ENCODE measurements at places on chromosomes 6 and 20.

GRCh38 chr20:6525447-6526303 lies 241.8 kb upstream of the BMP2 start:
- DNase-seq, result no peak

DNA sequence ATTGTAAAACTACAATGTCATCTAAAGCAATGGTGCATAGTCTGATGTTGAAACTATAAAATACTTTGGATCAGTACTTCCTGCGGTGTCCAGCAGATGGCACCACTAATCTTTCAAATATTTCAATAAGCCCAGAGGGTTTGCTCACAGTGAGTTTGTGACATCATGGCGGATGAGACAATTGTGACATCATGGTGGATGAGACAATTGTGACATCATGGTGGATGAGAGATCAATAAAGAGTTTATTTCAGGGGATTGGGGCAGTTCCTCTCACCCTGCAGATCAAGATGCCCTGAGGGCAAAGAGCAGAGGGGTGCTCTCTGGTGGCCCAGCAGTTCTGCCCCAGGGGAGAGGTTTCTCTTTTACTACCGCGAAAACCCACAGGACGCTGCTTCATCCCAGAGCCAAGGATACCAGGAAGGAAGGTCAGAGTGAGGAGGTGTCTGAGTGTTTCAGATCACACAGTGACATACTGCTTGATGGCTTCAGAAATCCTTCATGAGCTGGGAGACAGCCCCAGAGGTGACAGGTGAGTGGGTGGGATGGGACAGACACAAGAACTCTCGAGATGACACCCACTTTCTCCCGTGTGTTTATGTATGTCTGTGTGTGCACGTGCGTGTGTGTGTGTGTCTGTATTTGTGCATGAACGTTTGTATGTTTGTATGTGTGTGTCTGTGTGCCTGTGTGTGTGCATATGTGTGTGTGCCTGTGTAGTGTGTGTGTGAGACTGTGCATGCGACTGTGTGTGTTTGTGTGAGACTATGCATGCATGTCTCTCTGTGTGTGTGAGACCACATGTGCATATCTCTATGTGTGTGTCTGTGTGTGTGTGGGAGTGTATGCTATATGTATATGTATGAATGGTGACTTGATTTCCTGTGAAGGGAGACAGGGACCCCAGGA lies 7.3 kb upstream of the ULBP2 start:
- peak; percentile 73 for DNase-seq

- no peak for DNase-seq
Observed at GRCh38 chr6:135902756-135903331, 51.3 kb downstream of the PDE7B start.

DNA sequence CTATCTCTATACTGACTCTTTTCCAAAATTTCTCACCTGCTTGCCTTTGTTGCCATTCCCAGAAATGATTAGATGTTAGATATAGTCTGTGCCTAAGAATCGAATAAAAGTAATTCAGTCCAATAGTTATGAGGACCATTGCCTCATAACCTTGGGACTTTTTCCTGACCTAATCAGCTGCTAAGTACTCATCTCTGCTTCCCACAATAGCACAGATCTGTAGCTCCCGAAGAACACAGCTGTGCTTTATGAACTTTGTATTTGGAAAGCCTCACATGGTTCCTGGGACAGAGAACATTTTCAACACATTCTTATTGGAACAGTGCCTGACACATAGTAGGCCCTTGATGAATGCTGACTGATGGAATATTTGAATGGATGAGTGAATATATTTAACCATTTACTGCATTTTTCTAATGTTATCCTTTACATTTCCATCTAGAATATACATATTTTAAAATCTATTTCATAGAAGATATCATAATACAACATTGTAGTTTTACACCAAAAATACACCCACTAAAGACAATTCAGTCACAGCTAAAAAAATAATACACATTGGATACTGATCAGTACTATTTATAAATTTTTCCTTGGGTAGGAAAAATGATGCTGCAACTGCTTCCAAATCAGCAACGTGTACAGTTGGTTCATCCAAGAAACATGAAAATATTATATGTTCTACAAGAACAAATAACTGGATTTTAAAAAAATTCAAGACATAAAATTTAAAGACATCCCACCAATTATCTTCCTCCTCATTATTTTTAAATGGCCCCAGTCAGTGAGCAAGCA lies 53.9 kb downstream of the HS3ST5 start:
- DNase-seq, result no peak

DNA sequence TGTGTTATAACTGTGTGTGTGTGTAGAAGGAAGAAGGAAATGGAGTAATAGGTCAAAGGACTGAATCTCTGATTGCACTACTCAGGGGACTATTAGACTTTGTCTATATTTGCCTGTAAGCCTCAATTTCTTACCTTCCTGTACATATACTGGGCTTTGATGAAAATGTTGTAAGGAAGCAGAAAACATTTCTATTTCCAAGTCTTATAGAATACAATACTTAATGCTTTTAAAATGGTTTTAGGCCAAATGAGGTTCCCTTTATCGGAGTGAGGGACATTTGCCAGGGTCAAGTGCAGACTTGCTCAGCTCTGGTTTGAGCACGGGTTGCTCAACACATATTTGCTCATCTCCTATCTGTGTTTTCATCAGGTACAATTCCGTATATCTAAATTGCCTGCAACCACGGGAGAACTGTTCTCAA lies 28.3 kb downstream of the MEP1A start:
- no peak for DNase-seq

GRCh38 chr6:107319906-107320530 lies 139.3 kb downstream of the PDSS2 start:
- no peak for DNase-seq

DNA sequence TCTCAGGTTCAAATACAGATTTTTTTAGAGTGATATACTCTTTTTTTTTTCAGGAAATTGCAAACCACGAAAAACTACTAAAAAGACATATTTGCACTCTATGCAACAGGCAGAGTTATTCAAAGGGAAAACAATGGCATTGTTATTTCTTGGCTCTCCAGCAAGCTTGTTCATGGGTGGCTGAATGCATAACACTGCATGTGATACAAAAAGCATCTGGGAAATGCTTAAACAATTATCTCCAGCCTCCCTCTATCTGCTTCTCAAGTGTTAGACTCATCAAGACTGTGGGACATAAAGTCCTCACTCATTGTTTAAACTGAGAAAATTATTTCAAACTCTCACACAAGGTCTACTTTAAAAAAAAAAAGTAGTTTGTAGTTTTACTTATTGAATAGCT lies 7.3 kb upstream of the COL12A1 start:
- no peak for DNase-seq

DNA sequence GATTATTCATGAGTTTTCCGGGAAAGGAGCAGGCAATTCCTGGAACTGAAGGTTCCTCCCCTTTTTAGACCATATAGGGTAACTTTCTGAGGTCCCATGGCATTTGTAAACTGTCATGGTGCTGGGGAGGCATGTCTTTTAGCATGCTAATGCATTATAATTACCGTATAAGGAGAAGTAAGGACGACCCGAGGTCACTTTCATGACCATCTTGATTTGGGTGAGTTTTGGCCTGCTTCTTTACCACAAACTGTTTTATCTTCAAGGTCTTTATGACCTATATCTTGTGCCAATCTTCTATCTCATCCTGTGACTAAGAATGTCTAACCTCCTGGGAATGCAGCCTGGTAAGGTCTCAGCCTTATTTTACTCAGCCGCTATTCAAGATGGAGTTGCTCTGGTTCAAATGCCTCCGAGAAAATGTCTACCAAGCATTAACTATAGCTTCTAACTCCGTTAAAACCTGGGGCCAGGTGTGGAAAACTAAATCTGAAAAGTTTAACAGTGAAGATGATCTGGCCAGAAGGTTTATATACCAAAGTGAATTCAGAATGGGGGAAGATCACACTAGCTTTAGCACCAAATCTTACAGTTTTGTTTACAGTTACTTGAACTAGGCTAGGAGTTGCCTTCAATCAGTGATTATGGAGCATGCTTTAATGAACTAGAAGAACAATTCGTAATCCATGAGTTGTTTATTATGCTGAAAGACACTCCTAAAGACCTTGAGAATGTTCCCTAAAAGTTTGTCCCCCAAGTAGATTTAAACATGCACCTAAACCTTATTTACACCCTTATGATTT lies 80.0 kb upstream of the TOP1 start:
- no peak for DNase-seq
